ENCODE measurements at places on chromosomes 7 and 10.

DNA sequence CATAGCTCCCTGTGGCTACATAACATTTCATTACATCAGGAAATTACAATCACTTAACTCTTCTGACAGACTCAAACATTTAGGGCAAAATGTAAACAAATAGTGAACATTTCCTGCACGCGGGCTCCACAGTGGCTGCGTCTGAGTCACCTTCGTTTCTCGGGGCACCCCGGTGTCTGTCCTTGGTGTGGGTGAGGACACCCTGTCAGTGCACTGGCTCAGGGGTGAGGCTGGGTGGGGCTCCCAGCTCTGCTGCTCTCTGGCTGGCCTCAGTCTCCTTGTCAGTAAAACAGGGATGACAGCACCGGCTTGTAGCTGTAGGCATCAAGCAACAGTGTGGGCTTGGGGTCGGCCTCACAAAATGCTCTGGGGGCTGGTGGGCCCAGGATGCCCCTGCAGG lies 237.1 kb upstream of the SHH start:
- no peak overlapping the region for H3K4me3 ChIP-seq
- H3K27ac ChIP-seq, result no peak overlapping the region
- no peaks in the 10 kb centered on the region for H3K4me1 ChIP-seq

DNA sequence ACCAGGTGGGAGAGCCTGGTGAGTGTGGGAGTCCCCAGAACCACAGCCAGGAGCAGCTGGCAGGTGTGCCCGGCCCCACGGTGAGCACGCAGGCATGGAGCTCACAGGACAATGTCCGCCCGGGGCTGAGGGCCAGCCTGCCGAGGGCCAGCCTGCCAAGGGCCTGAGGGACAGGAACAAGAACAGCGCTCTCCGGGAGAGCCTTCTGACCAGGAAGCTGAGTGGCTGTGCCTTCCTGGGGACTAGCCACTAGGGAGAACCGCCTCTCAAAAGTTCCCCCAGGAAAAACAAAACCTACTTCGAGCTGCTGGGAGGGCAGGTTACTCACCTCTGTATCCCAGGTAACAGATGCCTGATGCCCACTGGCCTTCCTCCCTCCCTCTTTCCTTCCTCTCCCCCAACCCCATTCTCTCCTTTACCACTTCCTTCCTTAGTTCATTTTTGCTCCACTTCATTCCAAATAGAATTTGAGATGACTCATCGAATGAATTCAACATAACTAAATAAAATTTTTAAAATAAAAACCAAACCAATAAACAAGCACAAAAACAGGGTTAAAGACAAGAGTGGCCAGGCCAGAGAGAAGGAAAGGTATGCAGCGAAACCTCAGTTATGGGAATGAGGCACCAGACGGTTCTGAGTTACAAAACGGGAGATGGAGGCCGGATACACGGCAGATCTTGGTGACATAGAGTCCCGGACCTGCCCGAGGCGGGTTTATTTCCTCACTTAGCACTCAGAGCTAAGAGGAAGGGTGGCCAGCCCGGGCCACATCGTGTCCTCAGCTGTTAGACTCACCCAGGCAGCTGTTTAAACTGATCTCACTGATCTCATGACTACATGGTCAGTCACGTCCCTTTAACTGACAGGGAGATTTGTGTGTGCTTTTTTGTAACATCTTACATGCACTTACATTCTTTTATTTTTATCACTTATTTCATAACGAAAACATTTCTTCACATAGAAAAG lies 128.5 kb downstream of the TNS3 start:
- no peak overlapping the region for H3K27ac ChIP-seq
- H3K4me1 ChIP-seq, result 0 out of 2 replicates have a peak, but pooled peaks cover 2% of the 10 kb centered on the region
- no peak for DNase-seq
- no peak overlapping the region for H3K4me3 ChIP-seq
- H3K27me3 ChIP-seq, result no peaks in the 10 kb centered on the region

DNA sequence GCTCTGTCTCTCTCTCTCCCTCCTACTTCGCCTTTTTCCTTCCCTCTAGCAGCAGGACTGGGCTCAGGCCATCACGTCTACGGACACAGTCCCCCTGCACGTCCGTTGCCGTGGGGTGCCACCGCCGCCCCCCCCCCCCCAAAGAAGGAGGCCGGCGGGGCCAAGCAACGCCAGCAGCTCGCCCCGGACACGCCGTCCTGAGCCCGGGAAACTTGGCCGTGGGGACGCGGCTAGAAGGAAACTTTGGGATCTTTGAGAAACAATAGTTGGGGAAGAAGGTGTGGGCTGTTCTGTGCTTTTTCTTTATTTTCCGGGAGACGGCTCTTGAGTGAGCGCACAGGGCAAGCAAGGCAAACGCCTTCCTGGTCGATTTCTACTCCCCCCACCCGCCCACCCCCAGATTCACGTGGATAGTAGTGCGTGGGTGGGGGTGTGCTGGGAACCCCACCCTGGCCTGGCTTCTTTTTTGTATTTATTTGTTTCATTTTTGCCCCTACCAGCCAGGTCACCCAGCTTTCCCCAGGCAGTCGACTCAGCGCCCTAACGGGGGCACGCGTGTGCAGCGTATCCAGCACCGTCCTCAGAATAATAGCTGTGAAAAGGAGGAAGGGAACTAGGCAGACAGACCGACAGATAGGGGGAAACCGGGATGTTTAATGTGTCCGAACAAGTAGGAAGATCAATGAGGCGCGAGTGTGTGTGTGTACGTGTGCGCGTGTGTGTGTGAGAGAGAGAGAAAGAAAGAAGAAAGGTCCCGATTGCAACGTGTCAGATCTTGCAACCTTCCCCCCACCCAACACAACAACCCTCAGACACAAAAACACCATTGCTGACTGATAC lies 1.4 kb downstream of the MXI1 start:
- peaks cover 4% of the 10 kb centered on the region for H3K4me1 ChIP-seq
- H3K4me3 ChIP-seq, result peak overlapping the region; percentile 95
- peaks cover 16% of the 10 kb centered on the region for H3K27me3 ChIP-seq
- no peaks in the 10 kb centered on the region for H3K36me3 ChIP-seq
- H3K27ac ChIP-seq, result no peak overlapping the region
- no peak for DNase-seq

DNA sequence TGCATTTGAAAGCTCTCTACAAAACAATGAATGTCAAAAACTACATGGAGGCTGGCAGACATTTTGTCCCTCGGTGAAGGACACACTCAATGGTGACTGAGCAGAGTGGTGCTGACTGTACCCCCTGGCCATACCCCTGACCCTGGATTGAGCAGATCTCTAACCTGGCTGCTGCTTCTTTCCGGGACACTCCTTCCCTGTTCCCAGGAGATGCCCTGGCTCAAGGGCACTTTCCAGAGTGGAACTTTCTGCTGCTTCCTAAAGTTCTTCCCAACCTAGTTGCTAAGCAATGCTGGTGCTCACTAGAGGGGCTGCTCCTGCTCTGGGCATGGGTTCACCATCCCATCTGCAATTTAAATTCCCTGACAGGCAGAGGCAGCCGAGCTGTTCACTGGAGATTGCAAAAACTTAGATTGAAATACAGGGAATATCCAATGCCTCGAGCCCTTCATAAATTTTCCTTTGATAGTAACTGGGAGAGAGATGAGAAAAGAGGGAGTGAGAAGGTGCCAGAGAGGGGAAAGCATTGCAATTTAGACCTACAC lies 384.3 kb upstream of the PODXL start:
- no peaks in the 10 kb centered on the region for H3K36me3 ChIP-seq
- no peaks in the 10 kb centered on the region for H3K4me1 ChIP-seq
- H3K27me3 ChIP-seq, result no peaks in the 10 kb centered on the region
- H3K27ac ChIP-seq, result no peak overlapping the region
- no peak overlapping the region for H3K4me3 ChIP-seq

DNA sequence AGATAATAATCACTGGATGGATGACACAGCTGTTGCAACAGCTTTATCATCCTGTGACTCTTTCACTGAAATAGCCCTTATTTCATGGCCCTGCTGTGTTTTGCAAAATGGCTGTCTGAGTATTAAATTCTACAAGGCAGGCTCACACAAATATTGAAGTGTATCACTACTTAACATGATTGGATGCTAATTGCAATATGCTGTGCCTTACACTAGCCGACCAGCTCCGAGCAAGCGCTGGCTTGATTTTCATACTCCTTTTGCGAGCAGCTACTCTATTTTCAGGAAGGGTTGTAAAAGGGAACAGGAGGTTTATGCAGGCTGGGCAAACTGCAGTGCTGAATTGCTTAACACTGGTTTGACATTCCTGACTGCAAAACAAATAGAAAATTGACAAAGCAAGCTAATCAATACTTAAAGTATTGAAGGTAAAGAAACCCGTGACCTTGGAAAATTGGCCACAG lies 121.6 kb downstream of the CACNB2 start:
- DNase-seq, result no peak
- H3K27ac ChIP-seq, result no peak overlapping the region
- H3K36me3 ChIP-seq, result no peaks in the 10 kb centered on the region
- peaks cover 3% of the 10 kb centered on the region for H3K4me1 ChIP-seq
- no peaks in the 10 kb centered on the region for H3K27me3 ChIP-seq
- H3K4me3 ChIP-seq, result no peak overlapping the region

GRCh38 chr7:151786241-151786640 lies 90.7 kb downstream of the PRKAG2 start:
- no peak for DNase-seq
- no peaks in the 10 kb centered on the region for H3K4me1 ChIP-seq
- H3K27ac ChIP-seq, result no peak overlapping the region
- H3K27me3 ChIP-seq, result no peaks in the 10 kb centered on the region
- no peaks in the 10 kb centered on the region for H3K36me3 ChIP-seq

DNA sequence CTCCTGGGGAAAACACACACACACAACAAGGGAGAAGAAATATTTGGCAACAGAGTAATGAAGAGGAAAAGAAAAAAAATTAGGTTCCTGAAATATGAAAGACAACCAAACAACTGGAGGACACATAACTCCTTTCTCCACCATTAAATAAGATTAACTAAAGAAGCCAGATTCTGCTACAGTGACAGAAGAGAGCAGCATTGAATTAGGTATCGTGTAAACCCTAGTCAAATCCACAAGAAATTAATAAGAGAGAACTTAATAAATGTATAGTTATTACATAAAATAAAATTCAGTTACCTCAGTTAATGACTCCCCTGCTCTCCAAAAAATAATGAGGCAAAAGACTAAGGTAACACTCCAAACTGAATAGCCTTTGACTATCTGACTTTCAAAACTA lies 306.7 kb downstream of the CRPPA start:
- no peaks in the 10 kb centered on the region for H3K27me3 ChIP-seq
- H3K4me3 ChIP-seq, result no peak overlapping the region
- no peak overlapping the region for H3K27ac ChIP-seq
- no peak for DNase-seq
- H3K36me3 ChIP-seq, result no peaks in the 10 kb centered on the region
- no peaks in the 10 kb centered on the region for H3K4me1 ChIP-seq

DNA sequence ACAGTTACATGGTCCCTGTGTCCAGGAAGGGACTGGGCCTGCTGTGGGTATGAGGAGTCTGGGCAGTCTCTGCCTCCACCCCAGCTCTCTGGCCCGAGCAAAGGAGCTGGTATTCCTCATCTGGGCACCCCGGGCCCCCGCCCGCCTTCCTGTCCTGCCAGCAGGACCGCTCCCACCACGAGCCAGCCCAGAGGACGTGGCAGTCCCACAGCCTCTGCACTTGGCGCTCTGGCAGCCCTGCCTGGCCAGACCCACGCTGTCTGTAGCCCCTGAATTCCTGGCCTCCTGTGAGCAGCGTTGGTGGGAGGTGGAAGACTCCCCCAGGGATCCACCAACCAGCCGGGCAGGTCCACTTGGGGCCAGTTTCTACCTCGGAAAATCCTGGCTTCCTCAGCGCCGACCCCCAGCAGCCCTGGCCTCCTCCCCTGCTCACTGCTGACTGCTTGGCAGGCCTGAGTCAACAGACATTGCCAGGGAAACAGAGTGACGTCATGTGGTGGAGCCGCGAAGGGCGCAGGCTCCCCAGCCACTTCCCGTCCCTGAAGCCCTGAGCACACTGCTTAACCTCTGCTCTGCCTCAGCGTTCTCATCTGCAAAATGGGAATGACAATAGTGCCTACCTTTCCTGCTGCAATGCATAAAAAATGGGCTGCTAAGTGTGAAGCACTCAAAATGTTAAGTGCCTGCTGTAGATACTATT lies 21.6 kb upstream of the LIMK1 start:
- H3K36me3 ChIP-seq, result no peaks in the 10 kb centered on the region
- H3K4me3 ChIP-seq, result no peak overlapping the region
- DNase-seq, result no peak
- H3K27me3 ChIP-seq, result no peaks in the 10 kb centered on the region
- no peak overlapping the region for H3K27ac ChIP-seq
- H3K4me1 ChIP-seq, result peaks cover 6% of the 10 kb centered on the region

GRCh38 chr10:89301721-89302445 lies at the start of gene IFIT2:
Gene IFIT2 (plus strand): TSS chr10:89302046. CDS start chr10:89302124, 78 bp downstream.
- DNase-seq, result no peak
- H3K4me3 ChIP-seq, result no peak within 1 kb of the TSS
- H3K4me1 ChIP-seq, result no peaks in the 10 kb centered on the region
- no peaks in the 10 kb centered on the region for H3K27me3 ChIP-seq

GRCh38 chr10:2631557-2632205 lies 435.7 kb upstream of the PFKP start:
- DNase-seq, result no peak
- no peaks in the 10 kb centered on the region for H3K27me3 ChIP-seq

DNA sequence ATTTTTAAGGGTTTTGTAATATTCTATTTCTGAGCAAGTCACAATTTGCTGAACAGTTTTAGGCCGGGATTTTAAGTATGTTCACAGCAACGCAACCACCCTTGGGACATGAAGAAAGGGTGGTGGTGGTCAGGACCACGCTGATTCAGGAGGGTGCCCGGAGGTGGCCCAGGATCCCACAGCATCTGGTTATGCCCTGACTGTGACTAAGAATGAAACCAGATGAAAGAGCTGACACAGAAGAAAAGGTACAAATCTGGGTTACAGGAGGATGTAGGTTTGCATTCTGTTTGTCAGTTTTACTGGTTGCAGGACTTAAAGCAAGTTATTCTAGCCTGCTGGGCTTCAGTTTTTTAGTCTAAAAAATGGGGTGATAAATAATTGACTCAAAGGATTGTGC lies 279.7 kb downstream of the CCSER2 start:
- H3K4me3 ChIP-seq, result no peak overlapping the region
- no peaks in the 10 kb centered on the region for H3K4me1 ChIP-seq
- no peak for DNase-seq
- peaks cover 4% of the 10 kb centered on the region for H3K27me3 ChIP-seq
- H3K27ac ChIP-seq, result no peak overlapping the region

GRCh38 chr7:112081778-112082177 lies 124.4 kb downstream of the DOCK4 start:
- H3K4me3 ChIP-seq, result no peak overlapping the region
- no peaks in the 10 kb centered on the region for H3K36me3 ChIP-seq
- H3K27me3 ChIP-seq, result no peaks in the 10 kb centered on the region
- no peak overlapping the region for H3K27ac ChIP-seq

DNA sequence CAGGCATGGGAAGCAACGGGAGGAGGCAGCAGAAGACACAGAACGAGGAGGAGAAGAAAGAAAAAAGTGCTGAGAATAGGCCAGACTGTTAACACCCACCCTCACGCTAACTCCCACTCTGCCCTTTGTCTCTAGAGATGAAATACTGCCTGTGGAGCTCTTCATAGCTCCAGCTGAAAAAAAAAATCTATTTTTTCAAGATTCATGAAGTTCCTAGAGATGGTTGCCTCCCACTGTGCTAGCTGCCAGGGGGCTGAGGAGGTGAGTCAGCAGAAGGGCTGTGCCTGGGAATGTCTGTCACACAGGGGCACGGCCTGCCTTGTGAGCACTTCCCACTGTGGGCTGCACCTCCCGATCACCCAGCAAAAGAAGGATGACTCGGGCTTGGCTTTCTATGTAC lies 144.5 kb downstream of the RNF216 start:
- no peak overlapping the region for H3K4me3 ChIP-seq
- no peak for DNase-seq
- peaks cover 12% of the 10 kb centered on the region for H3K4me1 ChIP-seq
- H3K27me3 ChIP-seq, result no peaks in the 10 kb centered on the region

GRCh38 chr10:88091490-88092061 lies 228.2 kb downstream of the PTEN start:
- H3K36me3 ChIP-seq, result no peaks in the 10 kb centered on the region
- no peaks in the 10 kb centered on the region for H3K4me1 ChIP-seq
- H3K27ac ChIP-seq, result no peak overlapping the region
- DNase-seq, result no peak
- no peaks in the 10 kb centered on the region for H3K27me3 ChIP-seq
